ENCODE measurements at places on chromosomes 4 and X.

DNA sequence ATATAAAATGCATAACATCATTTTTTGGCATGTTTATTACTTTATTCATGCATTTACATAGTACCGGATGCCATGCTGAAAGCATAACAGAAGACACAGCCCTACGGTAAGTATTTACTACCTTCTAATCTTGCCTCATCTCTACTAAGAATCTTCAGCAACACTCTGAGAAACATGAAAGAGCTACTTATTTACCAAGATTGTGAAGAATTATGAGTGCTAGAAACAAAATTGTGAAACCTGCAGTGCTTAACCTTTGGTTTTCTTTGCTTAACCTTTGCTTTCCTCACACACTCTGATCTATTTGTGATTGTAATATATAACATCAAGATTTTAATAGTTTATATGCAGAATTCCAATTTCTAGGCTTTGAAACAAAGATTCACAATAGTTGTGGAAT, 7.4 kb downstream of the ANTXR2 start:
- no peak for DNase-seq

GRCh38 chrX:429266-429825, 42.6 kb upstream of the PPP2R3B start:
- no peak for DNase-seq

DNA sequence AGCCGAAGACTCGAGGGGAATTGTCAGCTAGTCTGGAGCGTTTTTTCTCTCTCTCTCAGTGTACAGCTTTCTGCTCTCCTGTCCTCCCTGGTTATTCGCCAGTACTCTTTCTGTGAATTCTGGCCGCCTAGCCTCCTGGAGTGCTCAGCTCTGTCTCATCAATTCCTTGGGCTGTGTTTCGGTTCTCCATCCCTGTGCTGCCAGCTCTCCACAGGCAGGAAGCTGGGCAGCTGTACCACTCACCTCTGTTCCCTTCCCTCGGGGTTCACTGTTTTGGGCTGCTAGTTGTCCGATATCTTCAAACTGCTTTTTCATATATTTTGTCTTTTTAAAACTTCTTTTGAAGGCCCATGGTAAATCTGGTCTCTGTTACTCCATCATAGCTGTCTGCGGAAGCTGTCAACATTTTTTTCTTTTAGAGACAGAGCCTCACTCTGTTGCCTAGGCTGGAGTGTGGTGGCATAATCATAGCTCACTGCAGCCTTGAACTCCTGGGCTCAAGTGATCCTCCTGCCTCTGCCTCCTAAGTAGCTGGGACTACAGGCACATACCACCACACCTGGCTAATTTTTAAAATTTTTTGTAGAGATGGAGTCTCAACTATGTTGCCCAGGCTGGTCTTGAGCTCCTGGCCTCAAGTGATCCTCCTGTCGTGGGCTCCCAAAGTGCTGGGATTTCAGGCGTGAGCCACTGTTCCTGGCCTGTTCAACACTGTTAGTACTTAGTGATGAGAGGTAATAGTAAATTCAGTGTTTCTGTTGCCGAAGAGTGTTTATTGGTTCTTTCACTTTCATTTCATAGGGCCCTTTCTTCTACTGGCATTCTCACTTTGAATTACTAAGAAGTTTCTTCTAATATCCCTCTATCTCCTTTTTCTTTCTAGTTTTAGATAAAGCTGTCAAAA, 18.6 kb downstream of the ZCCHC4 start:
- no peak for DNase-seq

DNA sequence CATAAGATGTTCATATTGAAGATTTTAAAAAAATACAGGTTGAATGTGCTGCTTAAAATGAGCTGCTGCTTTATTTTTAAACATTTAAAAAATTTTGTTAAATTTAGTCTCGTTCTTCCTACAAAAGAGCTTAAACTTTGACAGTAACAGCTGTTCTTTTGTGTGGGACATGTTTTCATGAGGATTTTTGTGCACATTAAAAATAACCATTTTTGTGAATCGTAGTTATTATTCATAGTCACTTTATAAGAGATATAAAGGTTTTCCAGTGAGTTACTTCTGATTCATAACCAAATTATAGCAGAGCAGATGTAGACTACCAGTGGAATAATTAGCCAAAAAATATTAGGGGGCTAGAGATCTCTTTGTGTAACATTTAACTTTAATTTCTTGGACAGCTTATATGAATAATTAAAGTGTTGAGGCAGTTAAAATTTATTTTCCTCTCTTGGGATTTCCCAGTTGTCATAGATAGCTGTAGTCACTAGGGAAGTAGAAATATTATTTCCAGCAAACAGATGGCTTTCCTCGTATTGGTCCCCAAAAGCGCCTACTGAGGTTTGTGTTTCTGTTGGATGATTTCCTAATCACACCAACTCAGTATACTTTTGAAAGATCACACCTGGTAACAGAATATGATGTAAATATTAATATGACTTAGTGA, 24.2 kb downstream of the RBPJ start:
- DNase-seq: no peak

GRCh38 chr4:103372002-103372558, 173.9 kb upstream of the CENPE start:
- no peak for DNase-seq

DNA sequence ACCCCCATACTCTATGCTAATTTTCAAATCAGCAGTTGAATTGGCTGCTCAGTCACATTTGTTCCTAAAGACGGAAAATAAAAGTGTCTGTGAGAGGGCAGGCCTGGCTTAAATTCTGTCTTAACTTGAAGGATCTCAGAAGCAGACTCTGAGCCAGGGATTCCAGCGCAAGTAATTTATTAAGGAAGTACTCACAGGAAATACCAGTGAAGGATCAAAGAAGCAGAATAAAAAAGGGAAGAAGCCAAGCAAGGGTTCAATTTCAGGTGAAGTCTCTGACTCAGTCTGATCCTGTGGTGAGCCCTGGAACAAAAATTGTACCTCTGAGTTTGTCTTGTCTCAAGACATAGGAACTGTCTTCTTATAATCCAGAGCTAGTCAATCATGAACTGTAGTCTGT, 52.2 kb downstream of the IL1RAPL1 start:
- no peak for DNase-seq

DNA sequence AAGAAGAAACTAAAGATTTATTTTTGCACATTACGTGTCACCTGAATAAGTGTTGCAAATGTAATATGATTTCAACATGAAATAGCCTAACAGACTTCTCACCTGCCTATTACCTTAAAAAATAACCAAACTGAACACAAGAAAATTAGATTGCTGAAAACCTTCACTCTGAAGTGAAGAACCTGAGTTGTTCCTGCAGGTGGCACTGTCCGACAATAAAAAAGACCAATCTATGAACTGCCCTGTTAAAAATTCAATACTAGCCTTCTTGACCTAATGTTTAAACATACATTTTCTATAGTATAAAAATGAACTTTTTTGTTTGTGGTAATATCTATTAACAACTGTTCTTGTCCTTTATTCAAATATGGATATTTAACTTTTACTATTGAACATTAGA, 69.2 kb upstream of the PNPLA4 start:
- no peak for DNase-seq

GRCh38 chrX:18582910-18583493, 88.9 kb downstream of the RS1 start:
- no peak for DNase-seq

DNA sequence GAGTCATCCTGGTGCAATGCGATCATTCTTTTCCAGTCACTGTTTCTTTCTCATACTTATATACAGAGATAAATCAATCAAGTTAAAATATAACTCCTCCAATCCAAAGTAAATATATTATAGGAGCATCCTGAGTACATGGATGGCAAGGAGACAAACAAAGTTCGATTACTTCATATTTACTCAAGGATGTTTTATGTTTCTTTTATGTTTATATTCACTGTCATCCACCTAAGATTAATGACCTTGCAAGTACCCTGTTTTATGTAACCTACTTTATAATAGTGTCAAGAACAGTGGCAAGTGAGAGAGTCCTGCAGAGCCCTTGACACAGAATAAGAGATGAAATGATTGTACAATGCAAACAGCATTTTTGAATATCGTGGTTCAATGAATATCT, at the start of gene UGT2B11:
UGT2B11 (minus strand) TSS at position 33 of the 400 bp plus-strand sequence; CDS start at position 7, 26 bp downstream.
- no peak for DNase-seq

DNA sequence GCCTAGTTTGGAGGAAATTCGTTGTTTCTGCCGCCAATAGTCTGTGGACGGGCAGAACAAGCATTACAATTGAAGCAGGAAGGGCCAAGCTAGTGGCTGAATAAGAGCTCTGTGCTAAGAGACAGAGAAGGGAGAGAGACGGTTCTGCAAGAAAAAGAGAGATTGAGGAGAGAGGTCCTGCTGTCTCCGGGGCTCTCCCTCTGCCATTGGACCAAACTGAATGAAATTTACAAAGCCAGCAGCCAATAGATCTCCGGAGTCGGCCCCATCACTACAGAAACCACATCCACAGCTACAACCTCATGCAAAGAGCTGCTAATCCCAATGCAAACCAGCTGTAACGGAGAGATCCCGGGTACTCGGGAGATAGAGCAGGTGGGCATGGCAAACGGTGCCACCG, at the start of gene NLGN4X:
NLGN4X (minus strand) TSS at position 148 of the 400 bp plus-strand sequence. CDS start 77,401 bp downstream, outside the sequence.
- no peak for DNase-seq

Measured in stimulated activated CD8-positive, alpha-beta memory T cell treated with anti-CD3 and anti-CD28 coated beads, Interleukin-2, amount 100 ng/mL, for 1 hour (primary cell).